Upper lobe of right lung (tissue), 1 donor: ENCODE measurements at places on chromosomes 1 and 21. TPM values are rescaled to one million over a fixed set of nuclear protein-coding genes. Genes with fewer than 3 reads are reported as not detected.

The CD1B gene
- 0.61 TPM for total RNA-seq

The PALMD gene
- total RNA-seq, result 21.5 TPM

The LRP8 gene
- 11.6 TPM for total RNA-seq

The CDCP2 gene
- total RNA-seq, result 0.35 TPM

The OR2L5 gene
- total RNA-seq, result not detected

The DHRS3 gene
- total RNA-seq, result 106 TPM

The TEX38 gene
- not detected for total RNA-seq

The OPRD1 gene
- not detected for total RNA-seq

The SYPL2 gene
- total RNA-seq, result 3.1 TPM

The F11R gene
- 167 TPM for total RNA-seq

The KPRP gene
- not detected for total RNA-seq

The JAM2 gene
- total RNA-seq, result 38.6 TPM

The BCAS2 gene
- 26.0 TPM for total RNA-seq

The ABL2 gene
- 32.7 TPM for total RNA-seq

The CASZ1 gene
- total RNA-seq, result 63.6 TPM

The FABP3 gene
- 63.6 TPM for total RNA-seq

The TMEM79 gene
- total RNA-seq, result 3.3 TPM

The HCRTR1 gene
- total RNA-seq, result not detected

The CGN gene
- 62.5 TPM for total RNA-seq

The CA6 gene
- not detected for total RNA-seq

The RSBN1 gene
- total RNA-seq, result 23.2 TPM

The PADI2 gene
- total RNA-seq, result 20.0 TPM

The SLC25A33 gene
- 4.9 TPM for total RNA-seq

The IKBKE gene
- 8.5 TPM for total RNA-seq

The PTGFR gene
- total RNA-seq, result 3.0 TPM

The GCSAML gene
- 2.7 TPM for total RNA-seq

The CACNA1S gene
- total RNA-seq, result 0.55 TPM

The KCNA3 gene
- total RNA-seq, result 8.9 TPM

The DENND2C gene
- 2.3 TPM for total RNA-seq

The ZNF692 gene
- 38.1 TPM for total RNA-seq

The DPT gene
- total RNA-seq, result 44.7 TPM

The CASQ2 gene
- total RNA-seq, result 1.3 TPM

The SPRR2F gene
- total RNA-seq, result not detected

The NUDC gene
- 49.6 TPM for total RNA-seq

The MCOLN2 gene
- 10.1 TPM for total RNA-seq

The DAB1 gene
- total RNA-seq, result 0.29 TPM

The MATN1 gene
- total RNA-seq, result not detected

The HPDL gene
- not detected for total RNA-seq
